Fibroblast of skin of right quadriceps (primary cell): ENCODE measurements at places on chromosomes 6 and 20.

- DNase-seq: peak; percentile 58
Measured at GRCh38 chr6:116568111-116568510, 3.2 kb upstream of the RWDD1 start.

- no peak for DNase-seq
Measured at GRCh38 chr20:64083804-64084684, at the start of gene LKAAEAR1. TSS of gene LKAAEAR1 (minus strand) at chr20:64084398. CDS start at chr20:64084219, 179 bp downstream.

- peak; percentile 7 for DNase-seq
Measured at GRCh38 chr6:82442061-82442719, 78.6 kb downstream of the TPBG start.

GRCh38 chr6:97669191-97670031 lies 386.4 kb upstream of the MMS22L start:
- peak; percentile 34 for DNase-seq

DNA sequence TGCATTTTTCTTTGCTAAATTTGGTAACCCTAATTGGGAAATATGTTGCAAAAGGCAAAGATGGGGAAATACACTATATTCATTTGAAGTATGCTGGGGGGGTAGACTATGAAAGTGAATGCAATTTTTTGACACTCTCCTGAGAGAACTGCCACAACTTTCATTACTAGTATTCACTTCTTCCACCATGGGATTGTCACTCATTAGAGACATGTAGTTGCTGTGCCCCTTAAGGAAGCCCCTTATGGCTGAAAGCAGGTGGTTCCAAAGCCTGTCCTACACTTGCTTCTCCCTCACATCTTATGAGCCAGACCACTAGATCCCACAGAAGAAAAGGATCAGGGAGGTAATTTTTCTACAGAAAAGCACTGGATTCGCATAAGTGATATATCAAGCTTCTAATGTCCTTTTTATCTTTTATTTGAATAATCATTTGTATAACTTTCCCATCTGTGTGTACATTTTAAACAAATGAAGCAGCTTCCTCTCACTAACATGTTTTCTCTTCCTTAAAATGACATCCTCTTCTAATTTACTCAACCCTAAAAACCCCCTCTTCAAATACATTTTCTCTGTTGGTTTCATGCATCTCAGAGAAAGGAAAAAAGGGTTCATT lies 83.8 kb downstream of the GCLC start:
- no peak for DNase-seq
